ENCODE measurements at places on chromosomes 1 and 21.

GRCh38 chr1:194717941-194718340 is 1531.5 kb upstream of the B3GALT2 start:
- no peak for DNase-seq

DNA sequence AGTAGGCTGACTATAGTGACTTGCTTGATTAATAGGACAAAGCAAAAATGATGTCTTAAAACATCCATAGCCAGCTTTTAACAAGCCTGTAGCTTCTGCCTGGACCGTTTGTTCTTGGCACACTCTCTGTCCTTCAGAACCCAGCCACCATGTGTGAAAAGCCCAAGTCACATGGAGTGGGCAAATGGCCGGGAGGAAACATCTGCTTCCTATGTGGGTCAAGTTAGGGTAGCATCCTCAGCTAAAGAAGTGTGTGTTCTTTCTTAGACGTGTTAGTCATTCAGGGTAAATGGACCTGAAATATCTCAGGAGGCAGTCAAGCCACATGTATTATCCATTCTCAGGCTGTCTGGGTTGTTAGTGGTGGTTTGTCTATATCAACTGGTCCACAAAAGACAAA is 23.4 kb downstream of the RD3 start:
- peak; percentile 85 for DNase-seq

DNA sequence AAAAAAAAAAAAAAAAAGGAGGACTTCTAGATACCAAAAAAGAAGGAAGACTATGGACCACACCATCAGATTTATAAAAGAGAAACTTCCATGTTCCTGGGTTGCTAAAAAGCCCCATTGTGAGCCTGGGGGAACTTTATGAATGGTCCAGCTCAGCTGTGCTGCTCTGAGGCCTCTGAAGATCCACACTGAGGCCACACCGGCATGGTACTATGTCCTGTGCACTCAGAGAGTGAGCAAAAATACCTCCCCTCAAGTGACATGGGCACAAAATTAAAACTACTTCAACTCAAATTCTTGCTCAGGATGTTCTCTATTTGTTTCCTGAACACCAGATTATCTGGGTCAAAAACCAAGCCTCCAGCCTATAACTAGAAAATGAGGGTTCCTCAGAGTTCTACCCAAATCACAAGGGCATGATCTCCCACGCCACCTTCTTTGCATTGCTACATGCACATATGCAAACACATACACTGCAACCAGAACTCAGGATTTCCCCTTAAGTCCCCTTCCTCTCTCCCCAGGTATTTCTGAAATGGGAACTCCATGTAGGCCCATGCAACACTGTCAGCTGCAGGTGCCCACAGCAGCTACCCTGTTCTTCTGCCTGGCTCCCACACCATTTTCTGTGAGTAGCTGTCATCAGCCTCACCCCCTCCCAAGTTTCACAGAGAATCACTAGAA is 94.4 kb downstream of the SH3GLB1 start:
- DNase-seq, result no peak

- no peak for DNase-seq
These were observed 20.2 kb downstream of the PANK4 start for GRCh38 chr1:2506007-2506860.

DNA sequence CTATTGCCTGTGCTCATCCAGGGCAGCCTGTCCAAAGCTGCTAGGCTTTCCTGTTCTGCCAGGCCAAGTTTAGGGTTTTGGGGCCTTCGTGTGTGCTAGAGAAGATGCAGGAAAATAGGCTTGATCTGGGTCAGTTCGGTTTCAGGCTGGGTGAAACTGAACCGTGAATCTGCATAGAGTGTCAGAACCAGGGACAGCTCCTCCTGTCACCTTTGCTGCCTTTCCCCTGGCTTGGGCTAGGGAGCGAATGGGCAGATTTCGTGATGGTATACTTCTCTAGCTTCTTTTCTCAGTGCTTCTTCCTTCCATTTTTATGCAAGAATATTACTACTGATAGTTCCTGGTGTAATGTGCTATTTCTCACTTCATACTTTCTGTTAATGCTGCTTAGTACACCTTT is 6.0 kb upstream of the AGO1 start:
- DNase-seq, result no peak

DNA sequence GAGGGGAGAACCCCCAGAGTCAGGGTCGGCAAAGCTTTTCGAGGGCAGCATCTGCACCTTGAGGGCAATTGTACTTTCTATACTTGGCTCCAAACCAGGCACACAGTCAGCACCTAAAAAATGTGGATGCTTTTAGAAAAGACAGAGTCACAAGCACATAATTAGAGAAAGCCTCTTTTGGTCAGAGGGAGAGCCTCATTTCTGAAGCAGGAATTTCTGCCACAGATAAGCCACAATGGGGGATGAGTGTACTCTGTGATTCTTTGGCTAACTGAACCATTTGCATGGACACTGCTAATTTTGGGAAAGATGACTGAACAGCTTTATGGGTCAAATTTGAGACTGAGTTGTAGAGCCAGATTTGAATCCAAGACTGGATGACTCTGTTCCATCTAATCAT is 635.7 kb downstream of the KIF26B start:
- DNase-seq, result no peak

- DNase-seq, result no peak
These were observed 118.1 kb downstream of the DTL start for GRCh38 chr1:212153635-212154034.

DNA sequence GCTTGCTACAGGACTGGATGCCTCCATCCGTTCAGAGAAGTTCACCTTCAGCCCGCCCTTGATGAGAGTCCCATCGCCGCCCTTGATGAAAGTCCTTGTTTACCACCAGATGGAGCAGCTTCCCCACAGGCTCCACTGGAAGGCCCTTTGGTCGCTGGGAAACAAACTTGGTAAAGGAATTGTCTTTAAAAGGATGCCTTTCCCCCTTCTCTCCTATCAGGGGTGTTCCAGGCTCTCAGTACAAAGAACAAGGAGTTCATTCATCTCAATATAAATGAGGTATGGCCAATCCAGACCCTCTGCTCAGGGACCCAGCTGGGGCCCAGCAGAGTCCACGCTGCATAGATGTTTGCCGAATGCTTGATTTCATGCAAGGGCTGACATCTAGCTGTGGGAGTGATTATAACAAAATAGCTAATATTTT is 50.8 kb downstream of the CAPN9 start:
- no peak for DNase-seq

GRCh38 chr1:36438715-36439114 is 11.5 kb downstream of the OSCP1 start:
- DNase-seq, result no peak

DNA sequence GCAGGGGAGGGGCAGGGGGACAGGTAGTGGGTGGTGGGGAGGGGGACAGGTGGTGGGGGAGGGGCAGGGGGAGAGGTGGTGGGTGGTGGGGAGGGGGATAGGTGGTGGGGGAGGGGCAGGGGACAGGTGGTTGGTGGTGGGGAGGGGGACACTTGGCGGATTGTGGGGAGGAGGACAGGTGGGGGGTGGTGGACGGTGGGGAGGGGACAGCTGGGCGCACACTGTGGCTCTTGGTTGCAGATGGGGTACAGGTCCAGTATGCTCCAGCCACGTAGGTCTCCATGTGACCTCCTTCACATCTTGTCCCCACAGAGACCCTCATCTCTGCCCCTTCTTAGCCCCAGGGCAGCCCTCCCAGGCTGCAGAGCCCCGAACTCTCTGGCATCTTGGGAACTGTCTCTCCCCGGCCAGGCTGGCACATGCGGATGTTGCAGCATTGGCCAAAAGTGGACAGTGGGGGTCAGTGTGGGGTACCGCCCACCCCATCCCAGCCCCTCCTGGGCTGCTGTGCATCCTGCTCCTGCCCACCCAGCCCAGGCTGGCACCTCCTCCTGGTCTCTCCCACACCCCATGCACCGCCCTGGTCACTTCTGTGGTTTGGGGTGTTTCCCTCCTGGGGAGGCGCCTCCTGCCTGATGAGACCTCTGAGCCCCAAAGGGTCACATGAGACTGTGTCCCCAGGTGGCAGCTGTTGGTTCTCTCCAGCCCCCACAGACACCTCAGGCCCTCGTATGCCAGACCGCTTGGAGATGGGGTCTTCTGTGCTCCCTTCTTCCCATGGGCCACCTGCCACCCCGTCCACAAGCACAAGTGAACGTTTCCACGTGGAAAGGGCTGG is 7.6 kb upstream of the SLC19A1 start:
- DNase-seq, result no peak

GRCh38 chr21:31537872-31538576 is 121.5 kb upstream of the SOD1 start:
- DNase-seq, result no peak
